ENCODE measurements at places on chromosomes 6 and 20.

GRCh38 chr6:38322138-38322537 is 317.6 kb downstream of the BTBD9 start:
- DNase-seq = no peak

- no peak for DNase-seq
Measured at GRCh38 chr6:43922426-43923375, 152.7 kb downstream of the VEGFA start.

DNA sequence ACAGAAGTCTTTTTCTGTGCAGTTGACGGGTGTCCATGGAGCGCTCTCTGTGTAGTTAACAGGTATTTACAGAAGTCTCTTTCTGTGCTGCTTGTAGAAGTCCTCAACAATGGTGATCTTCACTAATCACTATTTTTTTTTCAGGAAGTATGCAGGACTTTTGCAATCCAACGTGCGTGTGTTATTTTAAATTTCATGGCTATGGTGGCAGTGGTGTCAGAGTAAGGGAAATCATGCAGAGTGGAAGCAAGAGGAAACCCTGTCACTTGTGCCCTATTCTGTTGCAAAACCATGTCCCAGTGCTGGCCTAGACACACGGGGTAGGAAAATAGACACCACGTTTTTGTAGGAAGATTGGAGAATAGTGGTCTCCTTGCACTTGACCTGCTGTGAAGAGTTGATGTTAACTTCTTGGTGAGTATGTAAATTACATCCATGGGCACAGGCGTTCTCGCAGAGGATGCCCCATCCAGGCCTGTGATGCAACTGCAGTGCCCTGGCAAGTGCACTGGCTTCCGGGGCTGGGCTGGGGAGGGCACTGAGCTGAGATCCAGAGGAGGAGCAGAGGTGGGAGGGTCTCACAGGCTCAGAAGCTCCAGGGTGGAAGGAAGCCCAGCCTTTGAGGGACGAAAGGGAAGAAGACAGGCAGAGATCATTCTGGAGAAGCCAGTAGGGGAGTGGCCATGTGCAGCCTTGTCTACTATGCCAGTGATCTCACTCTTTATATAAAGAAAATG is 146.5 kb downstream of the SYCP2 start:
- no peak for DNase-seq

- DNase-seq = no peak
Measured at GRCh38 chr6:28393912-28394662, 5.5 kb downstream of the ZSCAN12 start.

DNA sequence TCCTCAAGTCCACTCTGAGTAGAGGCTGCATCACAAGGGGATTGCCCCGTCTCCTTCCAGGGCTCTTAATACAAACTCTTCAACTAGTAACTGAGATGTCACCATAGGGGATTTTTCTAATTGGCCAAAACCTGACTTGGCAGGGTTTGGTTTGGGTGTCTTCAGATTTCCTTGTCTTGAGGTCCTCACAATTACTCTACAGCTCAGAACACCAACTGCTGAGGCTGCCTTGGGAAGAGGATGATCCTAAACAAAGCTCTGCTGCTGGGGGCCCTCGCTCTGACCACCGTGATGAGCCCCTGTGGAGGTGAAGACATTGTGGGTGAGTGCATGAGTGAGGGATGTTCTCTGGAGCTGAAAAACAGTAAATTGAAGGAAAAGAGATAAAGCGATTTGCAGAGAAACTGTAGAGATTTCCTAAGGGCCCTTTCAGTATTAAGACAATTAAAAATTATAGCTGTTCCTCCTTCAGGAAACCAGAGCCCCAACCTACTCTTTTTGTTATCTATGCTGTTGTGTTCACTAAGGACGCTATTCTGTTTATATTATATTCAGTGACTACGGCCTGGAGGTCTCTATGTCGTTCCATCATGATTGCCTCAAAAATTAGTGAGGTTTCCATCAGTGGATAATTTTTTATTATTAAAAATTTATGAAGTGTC is at the start of gene HLA-DQA1:
TSS of gene HLA-DQA1 (plus strand) at position 188 of the 662 bp plus-strand sequence. CDS start at position 241, 53 bp downstream.
- DNase-seq = peak; percentile 89

GRCh38 chr6:101276066-101276465 is 117.4 kb upstream of the GRIK2 start:
- no peak for DNase-seq

DNA sequence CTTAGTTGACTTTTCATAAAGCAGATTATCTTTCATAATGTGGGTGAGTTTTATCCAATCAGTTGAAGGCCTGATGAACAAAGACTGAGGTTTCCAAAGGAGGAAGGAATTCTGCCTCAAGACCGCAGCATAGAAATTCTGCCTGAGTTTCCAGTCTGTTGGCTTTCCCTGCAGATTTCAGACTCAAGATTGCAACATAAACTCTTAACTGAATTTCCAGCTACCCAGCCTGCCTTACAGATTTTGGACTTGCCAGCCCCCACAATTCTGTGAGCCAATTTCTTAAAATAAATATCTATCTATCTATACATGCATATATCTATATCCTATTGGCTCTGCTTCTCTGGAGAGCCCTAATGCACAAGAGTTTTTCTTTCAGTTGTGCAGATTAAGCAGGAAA is 57.3 kb upstream of the SMLR1 start:
- DNase-seq = no peak

DNA sequence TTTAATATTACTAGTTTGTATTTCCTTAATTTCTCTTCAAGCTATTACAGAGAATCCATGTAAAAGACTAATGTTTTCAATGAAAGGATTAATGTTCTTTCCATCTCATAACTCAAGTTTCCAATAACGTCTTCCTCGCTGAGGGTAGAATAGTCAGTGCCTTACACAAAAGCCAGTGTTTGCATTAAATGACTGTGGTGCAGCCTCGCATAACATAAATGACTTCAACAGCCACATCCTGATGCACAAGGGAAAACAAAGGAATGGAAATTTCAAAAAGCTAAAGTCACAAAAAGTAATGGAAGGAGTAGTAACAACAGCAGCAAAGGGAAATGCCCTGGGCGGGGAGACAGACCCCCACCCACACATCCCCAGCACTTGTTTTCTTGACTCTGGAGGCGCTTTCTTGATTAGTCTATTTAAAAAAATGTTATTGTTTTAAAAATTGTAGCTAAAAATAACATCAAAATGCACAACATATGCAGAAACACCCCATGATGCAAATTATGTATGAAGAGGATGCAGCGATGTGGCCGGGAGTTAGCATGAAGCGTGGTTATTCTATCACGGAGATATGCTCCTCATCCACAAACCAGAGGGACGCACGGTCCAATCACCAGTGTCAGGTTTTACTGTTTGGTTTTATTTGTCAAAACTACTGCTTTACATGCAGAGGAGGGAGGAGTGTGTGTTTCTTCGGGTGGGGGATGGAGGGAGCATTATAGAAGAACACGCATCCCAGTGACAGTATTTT is 228.6 kb downstream of the GMPR start:
- no peak for DNase-seq
